ENCODE measurements at places on chromosomes 6 and 20.

- no peak for DNase-seq
Observed at GRCh38 chr6:12813321-12813720, 96.8 kb downstream of the PHACTR1 start.

GRCh38 chr20:4102381-4102780 lies 87.0 kb upstream of the RNF24 start:
- DNase-seq, result no peak

DNA sequence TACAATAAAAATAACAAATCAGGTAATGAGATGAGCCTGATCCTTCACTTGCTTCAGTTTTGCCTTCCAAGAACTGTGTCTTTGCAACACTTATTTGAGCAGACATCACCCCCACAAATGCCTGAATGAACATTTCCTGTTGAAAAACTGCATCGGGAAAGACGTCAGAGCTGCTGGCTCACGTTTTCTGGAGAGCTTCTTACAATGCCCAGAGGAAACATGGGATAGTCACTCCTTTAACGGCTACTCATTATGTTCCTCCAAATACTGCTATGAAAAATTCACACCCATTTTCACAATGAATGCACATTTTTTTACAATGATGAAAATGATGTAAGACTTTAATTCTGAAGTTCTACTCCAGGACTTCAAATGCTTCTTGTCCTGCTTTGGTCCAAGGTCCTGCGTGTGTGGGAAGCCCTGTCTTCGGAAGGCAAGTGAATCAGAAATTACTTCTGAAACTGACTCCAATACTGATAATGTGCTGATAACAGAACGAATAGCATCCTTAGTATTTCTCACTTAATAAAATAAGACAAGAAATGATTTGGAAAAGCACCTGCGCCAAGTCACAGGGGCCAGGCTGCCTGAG lies 238.0 kb downstream of the ANKRD60 start:
- DNase-seq, result no peak

DNA sequence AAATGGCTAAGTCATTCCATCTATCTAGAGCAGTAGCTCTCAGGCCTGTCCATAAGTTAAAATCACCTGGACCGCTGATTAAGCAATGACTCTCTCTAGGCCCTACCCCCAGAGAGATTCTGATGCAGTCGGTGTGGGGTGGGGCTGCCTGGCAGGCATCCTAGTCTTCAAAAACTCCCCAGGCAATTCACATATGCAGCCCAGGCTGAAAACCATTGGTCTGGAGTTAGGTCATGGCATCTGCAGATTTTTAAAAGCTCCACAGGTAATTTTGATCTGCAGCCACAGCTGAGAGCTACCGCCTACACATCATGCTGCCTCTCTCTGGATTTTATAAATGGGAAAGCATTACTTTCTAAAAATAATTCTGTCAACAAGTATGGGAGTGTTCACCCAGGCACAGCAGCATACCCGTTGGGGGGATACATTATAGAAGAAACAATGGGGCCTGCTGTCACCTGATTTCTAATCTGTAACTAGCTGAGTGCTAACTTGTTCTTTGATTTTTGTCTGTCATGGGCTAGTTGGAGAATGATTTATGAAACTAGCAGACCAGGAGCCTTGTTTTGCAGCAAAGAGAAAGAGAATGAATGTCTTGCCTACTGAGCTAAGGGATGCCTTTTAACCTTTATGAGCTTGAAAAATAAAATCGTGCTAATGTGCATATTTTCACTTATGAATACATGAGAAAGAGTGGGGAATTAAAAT lies 44.1 kb upstream of the ATXN1 start:
- no peak for DNase-seq

DNA sequence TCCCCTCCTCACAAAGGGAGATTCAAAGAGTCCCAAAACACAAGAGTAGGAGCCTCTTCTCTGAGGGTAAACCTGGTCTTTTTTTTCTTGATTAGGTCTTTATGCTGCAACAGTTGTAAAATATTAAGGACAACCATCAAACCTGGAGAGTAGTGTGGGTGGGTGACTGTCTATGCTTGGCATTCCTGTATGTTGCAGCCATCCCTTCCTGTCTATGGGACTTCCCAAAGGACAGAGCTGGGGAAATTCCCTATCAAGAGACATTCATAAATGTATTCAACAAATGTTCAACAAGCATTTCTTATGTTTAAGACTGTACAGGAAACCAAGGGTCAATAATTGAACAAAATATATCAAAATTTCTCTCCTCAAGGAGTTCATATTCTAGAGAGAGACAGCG lies 5.5 kb downstream of the BTN2A2 start:
- no peak for DNase-seq

DNA sequence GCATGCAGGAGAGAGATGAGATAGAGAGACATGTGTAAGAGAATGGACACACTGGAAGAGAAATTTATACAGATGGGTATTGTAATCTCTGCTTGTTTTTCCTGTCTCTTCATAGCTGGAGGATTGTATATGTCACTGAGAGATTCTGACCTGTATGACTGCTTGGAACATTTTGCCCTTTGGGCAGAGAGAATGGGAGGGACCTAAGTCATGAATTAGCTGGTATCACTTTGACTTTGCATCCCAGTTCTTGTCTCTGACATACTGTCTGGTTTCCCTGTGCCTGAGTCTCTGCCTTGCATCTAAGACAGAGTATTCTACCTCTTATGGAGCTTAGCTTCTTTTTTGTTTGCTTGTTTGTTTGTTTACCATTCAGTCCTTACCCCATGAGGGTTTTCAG lies 37.0 kb upstream of the ASCC3 start:
- DNase-seq, result no peak

GRCh38 chr6:160300076-160300695 lies 41.6 kb upstream of the SLC22A2 start:
- no peak for DNase-seq

GRCh38 chr6:74289884-74290283 lies 593.9 kb downstream of the CD109 start:
- no peak for DNase-seq

GRCh38 chr6:129908858-129909257 lies 47.7 kb upstream of the TMEM244 start:
- DNase-seq, result no peak

GRCh38 chr20:37986873-37987601 lies 46.2 kb downstream of the TTI1 start:
- DNase-seq, result peak; percentile 77

DNA sequence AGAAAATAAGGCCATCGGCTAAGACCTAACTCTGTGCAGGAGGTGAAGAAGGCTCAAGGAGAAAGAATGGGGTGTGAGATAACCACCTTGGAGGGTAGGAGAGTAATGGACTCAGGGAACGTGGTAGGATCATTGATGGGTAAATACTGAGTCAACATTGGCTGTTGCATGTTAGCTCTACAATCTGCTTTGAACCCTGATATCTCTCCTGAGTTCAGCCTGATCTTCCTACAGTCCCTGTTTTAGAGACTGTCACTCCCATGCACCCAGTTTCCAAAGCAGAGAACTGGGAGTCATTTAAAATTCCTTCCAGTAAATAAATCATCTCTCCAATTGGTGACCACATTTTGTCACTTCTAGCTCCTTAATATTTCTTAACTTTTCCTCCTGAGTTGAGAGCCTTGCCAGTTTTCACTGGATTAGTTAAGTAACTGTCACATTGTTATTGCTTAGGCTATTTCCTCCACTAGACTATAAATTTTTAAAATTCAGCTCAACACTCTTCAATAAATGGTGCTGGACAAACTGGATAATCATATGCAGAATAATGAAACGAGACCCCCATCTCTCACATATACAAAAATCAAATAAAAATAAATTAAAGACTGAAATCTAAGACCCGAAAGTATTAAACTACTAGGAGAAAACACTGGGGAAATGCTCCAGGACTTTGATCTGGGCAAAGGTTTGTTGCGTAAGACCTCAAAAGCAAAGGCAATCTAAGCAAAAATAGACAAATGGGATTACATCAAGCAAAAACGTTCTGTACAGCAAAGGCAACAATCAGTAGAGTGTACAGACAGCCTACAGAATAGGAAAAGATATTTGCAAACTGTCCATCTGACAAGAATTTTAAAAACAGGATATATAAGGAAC lies 138.9 kb upstream of the TMEM170B start:
- DNase-seq, result no peak

DNA sequence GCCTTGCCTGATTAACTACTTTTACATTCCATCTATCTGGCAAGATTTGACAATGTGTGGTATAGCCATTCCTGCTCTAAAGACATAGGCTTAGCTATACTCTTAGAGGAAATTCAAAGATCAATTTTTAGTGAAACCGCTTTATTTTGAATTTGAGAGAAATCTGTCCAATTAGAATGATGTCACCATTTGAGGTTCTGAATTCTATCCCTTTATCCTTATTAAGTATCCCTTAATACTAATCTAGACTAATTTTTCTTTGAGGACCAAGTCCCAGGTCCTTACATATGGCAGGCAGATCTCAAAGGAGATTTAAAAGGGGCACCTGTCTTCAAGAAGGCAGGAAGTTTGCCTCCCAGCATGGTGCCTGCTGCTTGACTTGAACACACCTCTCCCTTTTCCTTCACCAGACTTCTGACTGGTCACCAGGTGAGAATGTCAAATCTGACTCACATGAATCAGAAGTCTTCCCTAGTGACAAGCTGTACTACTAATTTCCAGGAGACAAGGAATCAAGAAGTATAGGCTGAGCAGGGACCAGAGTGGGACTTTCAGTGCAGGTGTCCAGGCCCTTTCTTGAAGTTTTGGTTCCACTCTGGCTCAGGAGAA lies 15.0 kb upstream of the MRAP2 start:
- no peak for DNase-seq

DNA sequence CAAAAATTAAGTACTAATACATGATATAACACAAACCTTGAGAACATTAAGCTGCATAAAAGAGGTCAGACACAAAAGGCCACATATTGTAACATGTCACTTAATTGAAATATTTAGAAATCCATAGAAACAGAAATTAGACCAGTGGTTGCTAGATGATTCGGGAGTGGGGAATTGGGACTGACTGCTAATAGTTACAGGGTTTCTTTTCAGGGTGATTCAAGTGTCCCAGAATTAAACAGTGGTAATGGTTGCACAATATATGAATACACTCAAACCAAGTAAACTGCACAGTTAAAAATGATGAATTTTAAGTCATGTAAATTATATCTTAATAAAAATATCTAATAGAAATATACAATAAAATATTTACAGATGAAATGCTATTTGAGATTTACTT lies 174.5 kb downstream of the WDR27 start:
- no peak for DNase-seq

DNA sequence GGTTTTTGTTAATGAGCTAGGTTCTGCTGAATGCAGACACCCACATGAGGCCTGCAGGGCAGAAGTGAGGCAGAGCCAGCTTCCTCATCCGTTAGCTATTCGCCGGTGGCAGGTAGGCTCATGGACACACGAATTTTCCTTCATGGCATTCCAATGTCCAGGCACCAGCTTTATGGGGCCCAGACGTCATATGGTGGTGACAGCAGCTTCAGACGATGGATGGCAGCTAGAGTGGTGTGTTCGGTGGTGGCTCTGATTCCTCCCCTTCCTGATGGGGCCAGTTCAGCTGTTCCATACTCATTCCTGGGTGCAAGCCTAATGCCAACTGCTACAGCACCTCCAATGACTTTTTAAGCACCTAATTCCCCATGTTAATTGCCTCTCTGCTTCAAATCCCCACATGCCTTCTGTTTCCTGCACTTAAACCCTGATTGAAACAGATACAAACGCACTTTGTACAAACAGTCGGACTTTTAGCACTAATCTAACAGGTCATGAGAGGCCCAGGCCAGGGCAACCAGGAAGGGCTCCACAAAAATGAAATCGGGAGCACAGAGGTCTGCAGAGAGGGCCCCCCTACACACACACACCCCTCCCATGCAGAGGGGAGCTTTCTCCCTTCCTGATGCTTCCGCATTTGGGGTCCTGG lies 35.7 kb upstream of the MLN start:
- no peak for DNase-seq

DNA sequence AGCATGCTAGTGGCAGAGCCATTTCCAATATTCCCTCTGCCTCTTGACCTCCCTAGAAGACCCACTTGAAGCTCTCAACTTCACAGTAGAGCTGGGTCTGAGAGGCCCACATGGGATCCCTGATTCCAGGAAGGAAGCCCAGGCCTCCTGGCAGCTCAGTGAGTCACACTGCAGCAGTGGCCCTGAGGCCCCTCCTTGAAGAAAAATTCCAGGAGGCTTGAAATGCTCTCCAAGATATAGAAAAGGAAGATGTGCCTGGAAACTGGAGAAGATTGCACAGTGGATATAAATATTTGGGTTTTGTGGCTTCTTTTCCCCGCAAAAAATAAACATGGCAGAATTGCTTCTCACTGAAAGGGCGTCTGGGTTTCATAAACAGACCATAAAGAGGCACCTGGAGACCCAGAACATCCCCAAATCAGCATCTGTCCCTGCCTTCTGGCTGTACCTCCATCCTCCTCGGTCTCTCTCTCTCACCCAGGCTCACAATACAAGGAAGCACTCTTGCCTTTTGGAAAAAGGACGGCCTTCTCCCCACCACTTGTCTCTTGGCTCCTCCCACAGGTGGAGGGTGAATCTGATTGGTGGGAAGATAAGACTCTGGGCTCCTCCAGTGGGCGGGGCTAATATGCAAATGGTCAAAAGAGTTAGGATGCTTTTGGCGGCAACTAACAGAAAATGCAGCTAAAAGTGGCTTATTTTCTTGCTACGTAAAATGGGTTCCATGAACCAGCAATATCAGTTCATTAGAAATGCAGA lies 200.0 kb upstream of the SULF2 start:
- DNase-seq, result no peak

DNA sequence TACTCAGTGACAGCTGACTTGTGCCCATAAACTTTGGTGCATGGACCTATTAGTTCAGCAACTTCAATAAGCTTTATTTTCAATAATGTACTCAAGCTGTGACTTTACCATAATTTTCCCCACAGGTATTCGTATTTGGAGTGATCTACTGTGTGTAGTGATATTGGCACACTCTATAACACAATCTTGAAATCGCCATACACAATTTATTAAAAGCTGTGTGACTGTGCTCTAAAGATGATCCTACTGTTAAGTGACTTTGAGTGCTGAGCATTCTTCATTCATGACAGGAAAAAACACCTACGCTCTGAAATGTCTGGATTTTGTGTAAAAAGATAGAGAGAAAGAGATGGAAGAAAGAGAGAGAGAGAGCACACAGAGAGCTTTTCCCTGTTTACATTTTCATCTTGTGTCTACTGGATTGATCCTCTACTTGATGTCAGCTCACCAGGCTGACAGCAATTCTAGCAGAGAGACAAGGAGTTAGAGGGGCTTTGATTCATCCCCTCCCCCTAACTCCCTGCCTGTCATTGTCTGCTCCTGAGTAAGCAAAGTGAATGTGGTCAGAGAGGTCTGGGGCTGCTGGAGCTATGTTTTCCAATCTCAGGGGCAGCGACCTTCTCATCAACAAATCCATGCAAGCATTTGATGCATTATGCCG lies 538.7 kb upstream of the POU3F2 start:
- no peak for DNase-seq

Data from Right ventricle myocardium inferior (tissue), 1 donor.